Stimulated activated CD8-positive, alpha-beta memory T cell treated with anti-CD3 and anti-CD28 coated beads, Interleukin-4, amount 100 ng/mL, for 4 hours (primary cell): ENCODE measurements at places on chromosomes 12 and 14.

- no peak for DNase-seq
Observed at GRCh38 chr14:90727082-90727481, 89.1 kb downstream of the TTC7B start.

- DNase-seq = no peak
Observed at GRCh38 chr12:116887897-116888296, 6.7 kb upstream of the HRK start.

DNA sequence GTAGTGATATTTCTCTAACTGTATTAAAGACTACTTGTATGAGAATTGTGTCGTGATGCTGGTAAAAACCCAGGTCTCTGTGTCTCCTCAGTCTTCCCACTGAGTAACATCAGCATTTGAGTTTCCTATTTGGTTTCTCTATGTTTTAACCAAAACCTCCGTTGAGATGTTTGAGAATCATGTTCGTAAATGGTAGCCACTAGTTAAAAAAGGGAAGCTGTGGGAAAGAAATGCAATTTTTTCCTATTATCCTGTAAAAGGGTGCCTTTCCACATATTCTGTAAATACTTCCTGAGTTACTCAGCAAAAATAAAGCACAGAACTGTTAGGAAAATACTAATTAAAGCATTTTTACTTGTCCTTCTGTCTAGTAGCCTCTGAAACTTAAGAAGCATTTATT lies 7.0 kb downstream of the CLEC1B start:
- no peak for DNase-seq

DNA sequence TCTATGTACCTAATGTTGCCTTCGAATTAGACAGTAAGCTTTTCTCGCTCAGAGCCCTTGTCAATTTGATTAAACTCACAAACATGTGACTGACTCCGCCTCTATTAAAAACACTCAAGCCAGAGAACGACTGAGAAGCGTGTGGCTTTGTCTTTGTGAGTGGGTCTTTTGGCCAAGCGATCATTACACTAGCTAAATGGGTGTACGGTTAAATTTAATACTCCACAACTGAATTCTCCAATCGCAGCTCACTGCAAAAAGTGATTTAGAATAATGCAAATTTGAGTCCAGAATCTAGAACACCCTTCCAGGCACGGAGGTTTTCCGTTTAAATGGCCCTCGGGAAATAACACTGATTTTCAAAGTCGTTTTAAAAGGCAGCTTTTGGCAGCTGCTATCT lies 253.7 kb downstream of the EFCAB11 start:
- no peak for DNase-seq

DNA sequence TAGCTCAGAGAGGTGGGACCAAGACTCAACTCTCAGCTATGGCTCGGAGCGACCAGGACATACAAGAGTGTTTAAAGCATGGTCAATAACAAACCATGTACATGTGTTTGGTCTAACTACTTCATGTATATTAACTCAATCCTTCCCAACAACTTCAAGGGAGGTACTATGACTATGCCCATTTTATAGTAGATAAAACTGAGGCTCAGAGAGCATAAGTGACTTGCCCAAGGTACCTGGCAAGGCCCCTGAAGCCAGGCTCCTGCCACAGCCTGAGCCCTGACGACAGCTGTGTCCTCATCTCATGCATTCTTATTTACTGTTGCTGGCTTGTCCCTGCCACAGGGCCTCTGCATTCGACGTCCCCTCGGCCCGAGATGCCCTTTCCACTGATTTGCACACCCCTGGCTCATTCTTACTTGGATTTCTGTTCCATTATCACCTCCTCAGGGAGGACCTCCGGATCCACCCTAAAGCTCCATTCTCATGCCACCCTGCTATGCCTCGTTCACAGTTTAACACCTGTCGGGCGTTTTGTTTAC lies 2.6 kb downstream of the TESC start:
- no peak for DNase-seq

DNA sequence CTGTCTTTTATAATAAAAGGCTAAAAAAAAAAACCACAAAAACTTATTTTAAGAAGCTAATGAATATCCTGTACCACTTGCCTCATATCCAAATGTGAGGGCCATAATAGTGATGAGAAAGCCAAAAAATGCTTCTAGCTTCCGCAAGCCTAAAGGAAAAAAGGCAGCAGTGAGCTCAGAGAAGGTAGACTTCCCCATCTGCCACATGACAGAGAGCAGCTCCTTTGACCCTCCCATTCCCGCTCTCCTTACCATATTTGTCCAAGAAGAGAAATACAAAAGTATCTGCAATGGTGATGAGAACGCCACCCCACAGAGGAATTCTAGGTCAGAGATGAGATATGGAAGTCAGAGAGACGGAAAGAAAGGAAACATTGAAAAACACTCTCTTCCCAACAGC lies 27.1 kb downstream of the SLC11A2 start:
- DNase-seq = no peak

DNA sequence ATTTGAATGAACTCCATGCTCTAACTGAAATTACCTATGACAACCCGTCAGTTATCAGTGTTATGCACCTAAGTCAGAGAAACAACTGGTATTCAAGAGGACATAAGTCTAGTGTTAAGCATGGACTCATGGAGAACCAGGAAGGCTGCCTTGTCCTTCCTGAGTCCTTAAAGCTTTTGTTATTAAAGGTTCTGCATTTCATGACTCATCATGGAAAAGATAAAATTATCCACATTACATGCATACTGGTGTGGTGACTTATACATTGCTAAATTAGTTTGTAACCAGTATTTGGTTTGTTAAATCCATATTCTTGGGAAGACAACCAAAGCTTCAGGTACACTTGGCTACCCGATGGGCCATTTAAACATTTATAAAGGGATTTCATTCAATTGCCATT lies 6.5 kb upstream of the OR4E1 start:
- no peak for DNase-seq

GRCh38 chr12:124506832-124507153 lies 60.6 kb downstream of the NCOR2 start:
- DNase-seq = no peak

DNA sequence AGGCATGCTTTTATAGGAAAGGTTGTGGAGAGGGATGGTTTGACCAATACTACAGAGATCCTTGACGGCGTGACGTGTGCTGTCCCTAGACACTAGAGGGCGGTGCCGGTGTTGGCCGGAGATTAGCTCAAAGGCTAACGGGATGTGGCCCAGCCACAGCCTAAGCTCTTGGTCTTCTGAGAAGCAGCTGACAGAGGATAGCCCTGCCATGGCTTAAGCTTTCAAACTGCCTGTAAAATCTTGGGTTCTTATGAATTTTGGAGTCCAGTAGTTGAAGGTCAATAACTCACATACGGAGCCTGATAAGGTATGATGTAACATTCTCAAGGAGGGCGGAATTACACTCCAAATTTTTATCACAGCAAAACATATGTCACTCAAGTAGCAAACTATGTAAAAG lies 515.7 kb upstream of the ATXN7L3B start:
- DNase-seq = no peak

DNA sequence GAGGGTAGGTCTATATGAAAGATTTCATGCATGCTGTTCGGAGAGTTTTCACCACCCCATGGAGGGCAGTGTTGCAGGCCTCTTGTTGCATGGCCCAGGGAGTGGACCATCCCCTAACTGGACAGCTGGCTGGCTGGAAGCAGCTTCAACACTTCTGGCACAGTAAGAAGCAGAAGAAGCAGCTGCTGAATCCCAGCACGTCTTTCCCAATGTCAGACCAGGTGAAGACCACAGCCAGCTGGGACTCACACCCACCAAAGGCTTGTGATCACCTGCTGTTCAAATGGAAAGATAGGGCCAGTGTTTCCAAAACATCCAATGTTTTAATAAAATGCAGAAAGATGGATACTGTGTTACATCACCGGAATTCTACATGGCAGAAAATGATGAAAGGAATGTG lies 1423.6 kb downstream of the AACS start:
- DNase-seq = no peak

GRCh38 chr12:41521872-41522379 lies 333.8 kb downstream of the PDZRN4 start:
- no peak for DNase-seq
